ENCODE measurements at places on chromosomes 5 and 9.

DNA sequence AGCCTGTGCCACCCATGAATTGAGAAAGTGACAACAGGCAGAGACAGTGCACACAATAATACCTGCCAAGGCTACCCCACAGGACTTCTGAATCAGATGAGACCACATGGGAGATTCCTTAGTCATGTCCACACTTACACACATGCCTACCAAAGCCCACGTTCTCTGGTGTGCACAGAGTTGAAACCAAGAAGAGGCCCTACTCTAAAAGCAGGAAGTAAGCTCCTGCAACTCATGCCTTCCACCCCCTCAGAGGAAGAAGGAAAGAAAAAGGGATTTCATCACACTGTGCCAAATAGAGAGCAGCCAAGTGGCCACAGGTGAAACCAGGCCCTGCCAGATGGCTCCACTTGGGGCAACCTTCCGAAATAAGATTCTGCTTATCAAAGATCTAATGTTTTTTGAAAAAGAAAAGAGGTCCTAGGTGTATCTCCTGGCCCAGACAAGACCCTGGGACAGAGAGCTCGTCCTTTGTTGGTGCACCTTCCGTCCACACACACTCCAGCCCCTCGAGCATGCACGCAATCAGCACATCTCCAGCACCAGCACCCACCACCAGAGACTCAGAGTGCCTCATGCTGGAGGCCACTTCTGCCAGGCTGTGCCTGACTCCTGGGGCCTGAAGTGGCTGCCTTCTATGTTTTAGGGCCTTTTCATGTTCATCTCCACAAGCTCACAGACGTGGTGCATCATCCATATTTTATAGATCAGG lies 114.6 kb upstream of the SPOCK1 start:
- no peak for DNase-seq

DNA sequence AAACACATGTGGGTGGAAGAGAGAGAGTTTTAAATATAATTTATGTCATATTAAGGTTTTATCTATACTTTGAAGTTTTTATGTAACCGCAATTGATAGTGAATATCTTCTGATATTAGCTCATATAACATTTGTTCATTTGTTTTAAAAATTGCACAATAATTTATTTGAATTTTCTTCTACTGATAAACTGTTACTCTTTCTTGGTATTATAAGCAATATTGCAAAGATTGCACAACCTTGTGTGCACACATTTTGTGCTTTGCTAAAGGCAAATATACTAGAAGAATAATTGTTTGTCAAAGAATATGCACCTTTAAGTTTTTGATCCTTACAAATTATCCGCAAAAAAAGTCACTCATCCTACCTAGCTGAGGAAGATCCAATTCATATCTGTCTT lies 275.7 kb downstream of the TLR4 start:
- DNase-seq = no peak

- no peak for DNase-seq
Measured at GRCh38 chr5:149886060-149886459, 58.5 kb downstream of the PDE6A start.

GRCh38 chr5:6436715-6437331 lies 11.8 kb upstream of the UBE2QL1 start:
- no peak for DNase-seq

DNA sequence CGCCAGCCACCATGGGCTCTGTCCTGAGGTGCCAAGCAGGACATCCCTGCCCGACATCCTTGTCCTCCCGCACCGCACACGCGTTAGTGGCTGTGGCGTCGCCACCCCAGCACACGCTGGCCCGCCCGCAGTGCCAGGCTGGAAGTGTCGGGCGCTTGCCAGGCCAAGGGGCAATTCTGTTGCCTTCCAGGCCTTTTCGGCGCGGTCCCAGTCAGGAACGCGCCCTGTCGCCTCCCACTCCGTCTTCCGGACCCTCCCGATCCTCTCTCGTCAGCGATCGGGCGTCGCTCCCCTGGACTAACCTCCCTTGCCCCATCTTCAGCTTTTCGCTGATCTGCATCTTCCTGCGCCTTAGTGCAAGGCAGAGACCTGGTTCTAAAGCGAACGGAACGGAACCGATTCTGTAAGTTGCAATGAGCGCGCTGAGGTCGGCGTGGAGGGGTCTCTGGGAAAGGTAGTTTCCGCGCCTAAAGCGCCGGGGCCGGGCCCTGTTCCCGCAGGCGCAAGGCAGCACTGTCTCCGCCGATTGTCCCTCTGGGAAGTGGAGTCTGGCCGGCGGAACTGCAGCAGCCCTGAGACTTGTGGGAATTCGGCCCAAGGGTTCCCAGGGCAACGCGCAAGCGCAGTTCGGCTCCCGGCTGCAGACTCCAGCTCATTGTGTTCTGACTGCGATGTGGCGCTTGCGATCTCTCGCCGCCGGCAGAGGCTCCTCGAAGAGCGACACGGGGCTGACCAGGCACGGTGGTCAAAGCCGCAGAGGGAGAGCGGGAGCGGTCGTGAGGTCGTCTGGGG lies at the start of gene ZNF454:
TSS of gene ZNF454 (plus strand) at position 630 of the 792 bp plus-strand sequence. CDS start 1,594 bp downstream, outside the sequence.
- DNase-seq = no peak

DNA sequence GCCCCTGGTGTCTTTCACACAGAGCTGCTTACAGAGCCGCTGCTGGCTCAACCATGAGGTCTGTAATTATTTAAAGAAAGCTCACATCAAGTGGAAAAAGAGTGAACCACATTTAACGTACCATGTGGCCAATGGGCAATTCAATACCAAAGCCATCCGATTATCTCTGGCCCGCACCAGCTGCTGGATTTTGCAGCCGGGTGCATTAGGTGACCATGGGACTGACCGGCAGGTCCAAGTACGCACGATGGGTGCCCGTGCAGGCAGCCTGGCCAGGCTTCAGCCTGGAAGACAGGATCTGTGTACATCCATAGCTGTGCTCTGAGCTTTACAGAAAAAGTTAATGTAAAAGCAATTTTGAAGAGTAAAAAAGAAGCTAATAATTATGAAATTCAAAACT lies 20.5 kb downstream of the PPARGC1B start:
- DNase-seq = no peak

DNA sequence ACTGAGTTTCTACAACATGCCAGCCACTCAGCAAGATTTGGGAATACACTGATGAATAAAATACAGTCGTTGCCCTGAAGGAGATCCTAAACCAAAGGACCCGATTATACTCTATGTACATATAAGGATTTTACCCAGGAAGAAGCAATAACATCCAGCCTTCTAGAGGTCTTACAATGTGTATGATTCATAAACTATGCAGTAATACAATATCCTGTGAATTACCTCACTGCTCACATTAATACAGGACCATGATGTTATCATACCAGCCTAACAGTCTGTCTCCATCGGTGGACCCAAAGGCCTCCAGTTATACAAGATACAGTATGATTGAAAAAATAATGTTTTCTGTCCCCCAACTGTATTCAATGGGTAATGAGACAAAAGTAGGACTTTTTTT lies 310.5 kb upstream of the TRPM3 start:
- DNase-seq = no peak

DNA sequence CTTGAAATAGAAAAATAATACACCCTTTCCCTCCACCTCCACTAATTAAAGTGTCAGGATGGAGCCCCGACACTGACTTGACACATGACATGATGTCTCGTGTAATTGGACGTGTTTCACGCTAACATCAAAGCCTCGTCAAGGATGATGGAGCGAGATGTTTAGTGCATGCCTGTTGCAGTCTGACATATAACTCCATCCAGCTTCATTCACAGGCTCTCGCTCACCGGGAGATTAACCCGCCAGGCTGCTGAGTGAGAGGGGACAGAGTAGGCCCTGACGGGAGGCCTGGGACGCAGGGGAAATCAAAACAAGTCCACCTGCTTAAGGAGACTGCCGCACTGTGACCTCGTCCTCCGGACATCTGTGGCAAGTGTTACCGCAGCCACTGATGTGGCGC lies 263.5 kb downstream of the SLIT3 start:
- no peak for DNase-seq

- no peak for DNase-seq
Measured at GRCh38 chr5:35518104-35518503, 99.6 kb upstream of the SPEF2 start.

- no peak for DNase-seq
Measured at GRCh38 chr5:51449026-51449425, 65.8 kb downstream of the ISL1 start.

GRCh38 chr5:109349388-109349787 lies 60.4 kb downstream of the PJA2 start:
- no peak for DNase-seq

- no peak for DNase-seq
Measured at GRCh38 chr5:612498-613424, 621 bp downstream of the CEP72 start.

- DNase-seq = no peak
Measured at GRCh38 chr9:117211280-117211679, 203.6 kb downstream of the ASTN2 start.

DNA sequence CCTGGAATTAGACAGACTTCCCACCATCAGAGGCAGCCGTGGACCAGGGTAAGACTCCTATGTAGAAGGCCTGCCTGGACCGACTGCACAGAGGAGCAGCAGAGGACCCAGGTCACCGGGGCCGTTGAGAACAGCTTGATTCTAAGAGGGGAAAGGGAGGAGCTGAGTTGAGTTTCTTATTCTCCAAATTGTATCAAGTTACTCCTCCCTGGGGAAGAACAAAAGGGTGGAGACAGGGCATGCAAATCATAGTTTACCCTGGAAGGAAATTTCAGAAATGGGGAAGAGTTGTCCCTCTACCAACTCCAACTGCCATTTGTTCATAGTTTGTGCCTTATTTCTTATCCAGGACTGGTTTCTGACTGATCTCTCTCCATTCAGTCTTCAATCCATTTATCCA lies 20.9 kb upstream of the SLC31A2 start:
- DNase-seq = no peak

DNA sequence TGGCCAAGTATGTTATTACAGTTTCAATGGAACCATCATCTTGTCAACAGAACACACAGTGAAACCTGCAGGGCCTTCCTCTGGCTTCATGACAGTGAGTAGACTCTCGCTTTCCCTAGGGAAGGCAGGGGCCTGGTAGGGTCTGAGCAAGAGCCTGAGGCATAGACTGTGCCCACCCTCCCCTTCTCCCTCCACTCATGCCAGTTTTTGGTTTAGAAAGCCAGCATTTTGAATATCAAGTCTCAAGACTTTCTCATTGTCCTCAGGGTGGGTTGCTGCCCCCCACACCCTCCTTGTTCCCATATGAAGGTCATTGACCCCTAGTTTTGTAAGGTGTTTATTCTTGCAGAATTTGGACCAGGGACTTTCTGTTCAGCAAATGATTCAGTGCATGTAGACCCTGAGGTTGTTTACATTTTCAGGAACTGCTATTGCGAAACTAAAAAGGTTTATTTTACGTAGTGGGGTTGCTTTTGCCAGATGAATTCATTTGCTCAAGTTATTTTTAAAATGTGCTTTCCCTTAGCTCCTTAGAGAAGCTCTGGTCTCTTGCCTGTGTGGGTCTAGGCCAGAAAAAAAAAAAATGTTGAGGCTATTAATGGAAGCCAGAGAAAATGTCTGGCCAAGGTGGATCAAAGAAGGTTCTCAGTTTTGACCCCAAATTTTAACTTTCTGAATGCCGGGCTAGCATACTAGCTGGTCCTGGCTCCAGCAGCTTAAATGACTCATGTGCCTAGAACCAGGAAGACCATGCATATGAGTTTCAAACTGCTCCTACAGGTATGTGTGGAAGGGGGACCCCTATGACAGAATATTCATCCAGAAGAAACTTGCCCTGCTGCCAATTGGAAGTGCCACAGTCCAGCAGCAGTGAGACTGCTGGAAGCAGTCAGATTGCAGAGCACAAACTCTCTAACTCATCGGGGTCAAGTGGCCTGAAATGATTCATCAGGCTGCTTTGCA lies 10.1 kb upstream of the MOB3B start:
- no peak for DNase-seq

DNA sequence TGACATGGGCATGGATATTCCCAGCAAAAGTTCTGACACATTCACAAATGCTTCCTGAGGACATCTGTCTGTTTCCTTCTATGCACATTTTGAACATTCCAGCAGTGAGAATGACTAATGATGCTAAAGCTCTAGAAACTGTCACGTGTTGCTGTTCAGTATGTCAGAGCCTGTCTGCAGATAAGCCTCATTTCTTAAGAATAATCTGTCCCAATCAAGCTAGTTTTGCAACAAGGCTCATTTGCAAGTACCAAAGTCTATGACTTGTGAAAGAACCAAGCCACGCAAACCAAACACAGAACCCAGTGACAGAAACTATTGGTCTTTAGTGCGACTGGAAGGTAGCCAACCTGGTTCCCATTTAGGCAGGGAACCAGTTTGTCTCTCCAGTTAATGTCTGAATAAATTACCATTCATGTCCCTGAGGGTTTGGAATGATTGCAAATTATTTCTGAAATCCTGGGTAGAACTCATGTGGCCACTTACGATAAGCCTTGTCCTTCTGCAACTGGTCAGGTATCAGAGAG lies 178.5 kb downstream of the C9orf152 start:
- no peak for DNase-seq

DNA sequence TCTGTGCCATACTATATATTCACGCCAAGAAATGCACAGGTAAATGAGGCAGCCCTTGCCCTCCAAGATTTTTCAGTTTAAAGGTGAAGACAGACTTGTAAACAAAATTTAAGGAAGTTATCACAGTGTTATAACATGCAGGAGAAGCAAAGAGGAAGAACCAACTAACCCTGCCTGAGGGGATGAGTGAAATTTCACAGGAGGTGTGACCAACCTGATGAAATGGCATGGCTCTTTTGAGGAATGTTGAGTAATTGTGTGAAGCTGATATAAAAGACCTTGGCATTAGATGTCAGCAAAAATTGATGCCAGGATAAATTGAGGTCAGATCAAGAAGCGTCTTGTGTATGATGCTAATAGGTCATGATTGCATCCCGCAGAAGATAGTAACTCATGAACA lies 86.5 kb downstream of the HCN1 start:
- DNase-seq = no peak

- no peak for DNase-seq
Measured at GRCh38 chr5:1720396-1721110, 79.1 kb downstream of the MRPL36 start.

- DNase-seq = no peak
Measured at GRCh38 chr5:121725450-121725849, 126.2 kb upstream of the FTMT start.

GRCh38 chr9:115373710-115374045 lies 255.7 kb upstream of the TNC start:
- DNase-seq = no peak

DNA sequence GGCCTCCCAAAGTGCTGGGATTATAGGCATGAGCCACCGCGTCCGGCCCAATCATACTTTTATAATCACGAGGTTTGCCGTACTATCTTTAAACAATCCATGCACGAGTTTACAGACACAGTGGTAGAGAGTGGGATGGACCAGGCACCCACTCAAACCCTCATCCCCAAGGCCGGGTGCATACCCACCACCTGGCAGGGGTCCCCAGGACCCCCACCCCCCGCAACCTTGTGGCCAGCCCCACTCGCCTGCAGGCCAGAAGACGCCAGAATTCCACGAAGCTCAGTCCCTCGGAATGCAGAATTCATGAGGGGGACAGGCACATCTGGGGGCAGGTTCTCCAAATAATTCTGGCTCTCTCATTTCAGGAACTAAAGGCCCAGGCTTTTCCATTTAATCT lies 17.1 kb downstream of the NACC2 start:
- DNase-seq = no peak

DNA sequence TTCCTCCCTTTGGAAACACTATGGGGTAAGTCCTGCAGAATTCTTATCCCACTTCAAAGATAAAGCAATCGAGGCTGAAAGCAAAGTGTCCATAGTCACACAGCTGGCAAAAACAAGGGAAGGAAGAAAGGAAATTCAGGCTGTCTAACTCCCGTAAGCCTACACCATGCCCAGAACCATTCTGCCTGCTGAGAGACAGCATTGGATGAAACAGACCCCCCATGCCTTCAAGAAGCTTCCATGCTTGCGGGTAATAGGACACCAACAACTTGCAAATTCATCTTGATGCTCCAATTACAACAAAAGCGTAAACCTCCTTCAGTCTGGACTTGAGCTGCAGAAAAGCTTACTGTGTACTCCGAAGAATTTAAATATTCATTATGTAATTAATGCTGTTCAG lies 181.1 kb upstream of the WWC1 start:
- no peak for DNase-seq
